NCI-H1048 (cell line): ENCODE measurements at places on chromosomes 16 and 17.

GRCh38 chr16:54945063-54945462 is 14.4 kb downstream of the IRX5 start:
- DNase-seq: no peak

- no peak for DNase-seq
Measured at GRCh38 chr16:24540602-24541210, 1.3 kb downstream of the RBBP6 start.

GRCh38 chr17:66971264-66971663 is 6.8 kb downstream of the CACNG4 start:
- no peak for DNase-seq

DNA sequence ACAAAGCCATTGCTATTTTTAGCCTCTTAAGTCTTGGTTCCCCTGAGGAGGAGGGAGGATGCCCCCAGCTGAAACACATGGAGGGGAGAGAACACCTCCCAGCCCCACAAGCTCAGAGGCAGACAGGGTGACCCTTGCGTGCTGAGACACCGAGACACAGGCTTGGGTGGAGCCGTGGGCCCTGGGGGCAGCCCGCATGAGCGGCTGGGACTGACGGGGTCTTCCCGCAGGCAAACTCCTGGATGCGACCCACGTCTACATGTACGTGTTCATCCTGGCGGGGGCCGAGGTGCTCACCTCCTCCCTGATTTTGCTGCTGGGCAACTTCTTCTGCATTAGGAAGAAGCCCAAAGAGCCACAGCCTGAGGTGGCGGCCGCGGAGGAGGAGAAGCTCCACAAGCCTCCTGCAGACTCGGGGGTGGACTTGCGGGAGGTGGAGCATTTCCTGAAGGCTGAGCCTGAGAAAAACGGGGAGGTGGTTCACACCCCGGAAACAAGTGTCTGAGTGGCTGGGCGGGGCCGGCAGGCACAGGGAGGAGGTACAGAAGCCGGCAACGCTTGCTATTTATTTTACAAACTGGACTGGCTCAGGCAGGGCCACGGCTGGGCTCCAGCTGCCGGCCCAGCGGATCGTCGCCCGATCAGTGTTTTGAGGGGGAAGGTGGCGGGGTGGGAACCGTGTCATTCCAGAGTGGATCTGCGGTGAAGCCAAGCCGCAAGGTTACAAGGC is 9.8 kb downstream of the SLC16A3 start:
- DNase-seq: no peak

- DNase-seq: no peak
Measured at GRCh38 chr17:34974794-34975785, 5.2 kb upstream of the LIG3 start.

DNA sequence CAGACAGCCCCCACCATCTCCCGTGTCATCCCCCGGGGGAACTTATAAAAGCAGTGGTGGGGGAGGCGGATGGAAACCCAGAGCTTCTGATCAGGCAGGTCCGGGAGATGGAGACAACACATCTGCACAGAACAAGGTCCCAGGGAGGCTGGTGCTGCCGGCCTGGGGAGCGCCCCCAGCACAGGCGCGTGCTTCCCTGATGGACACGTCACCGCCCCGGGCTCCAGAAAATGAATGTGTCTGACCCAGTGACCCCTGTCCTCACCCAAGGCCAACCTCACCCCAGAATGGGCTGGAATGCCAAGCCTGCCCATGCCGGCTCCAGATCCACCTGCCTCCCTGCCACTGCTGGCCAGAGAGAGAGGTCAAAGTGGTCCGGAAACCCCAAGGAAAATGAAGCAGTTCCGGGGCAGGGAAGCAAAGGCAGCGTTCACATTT is 12.5 kb downstream of the SLC7A5 start:
- DNase-seq: no peak

DNA sequence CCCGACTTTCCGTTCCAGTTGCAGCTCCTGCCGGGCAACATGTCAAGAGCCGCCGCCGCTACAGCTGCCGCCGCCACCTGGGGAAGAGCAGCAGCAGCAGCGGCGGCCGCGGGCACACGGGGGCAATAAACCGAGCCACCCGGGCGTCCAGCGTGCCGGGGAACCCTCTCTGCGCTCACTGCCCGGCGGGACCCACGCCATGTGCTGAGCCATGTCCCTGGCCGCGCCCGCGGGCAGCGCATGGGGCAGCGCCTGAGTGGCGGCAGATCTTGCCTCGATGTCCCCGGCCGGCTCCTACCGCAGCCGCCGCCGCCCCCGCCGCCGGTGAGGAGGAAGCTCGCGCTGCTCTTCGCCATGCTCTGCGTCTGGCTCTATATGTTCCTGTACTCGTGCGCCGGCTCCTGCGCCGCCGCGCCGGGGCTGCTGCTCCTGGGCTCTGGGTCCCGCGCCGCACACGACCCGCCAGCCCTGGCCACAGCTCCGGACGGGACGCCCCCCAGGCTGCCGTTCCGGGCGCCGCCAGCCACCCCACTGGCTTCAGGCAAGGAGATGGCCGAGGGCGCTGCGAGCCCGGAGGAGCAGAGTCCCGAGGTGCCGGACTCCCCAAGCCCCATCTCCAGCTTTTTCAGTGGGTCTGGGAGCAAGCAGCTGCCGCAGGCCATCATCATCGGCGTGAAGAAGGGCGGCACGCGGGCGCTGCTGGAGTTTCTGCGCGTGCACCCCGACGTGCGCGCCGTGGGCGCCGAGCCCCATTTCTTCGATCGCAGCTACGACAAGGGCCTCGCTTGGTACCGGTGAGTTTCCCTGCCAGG is 604 bp downstream of the HS3ST3B1 start:
- peak; percentile 41 for DNase-seq

GRCh38 chr17:13073018-13073417 is 55.2 kb upstream of the ELAC2 start:
- no peak for DNase-seq

GRCh38 chr16:84738255-84739038 is 38.6 kb downstream of the USP10 start:
- DNase-seq: peak; percentile 18

DNA sequence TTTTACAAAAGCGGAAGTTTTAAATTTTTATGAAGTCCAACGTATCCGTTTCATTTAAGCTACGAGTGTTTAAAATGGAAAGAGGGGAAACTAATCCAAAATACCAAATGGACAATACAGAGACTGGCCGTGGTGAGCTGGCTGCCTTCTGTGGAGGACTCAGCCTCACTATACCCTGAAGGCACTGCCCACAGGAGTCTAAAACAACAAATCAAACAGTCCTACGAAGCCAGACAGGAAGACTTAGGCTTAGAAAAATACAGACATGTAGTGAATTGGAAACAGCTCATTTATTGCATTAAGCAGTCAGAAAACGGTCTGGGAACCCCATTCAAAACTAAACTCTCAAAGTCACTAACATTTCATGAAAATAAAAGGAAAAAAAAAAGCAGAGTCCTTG is 75.1 kb downstream of the CYTH1 start:
- no peak for DNase-seq

DNA sequence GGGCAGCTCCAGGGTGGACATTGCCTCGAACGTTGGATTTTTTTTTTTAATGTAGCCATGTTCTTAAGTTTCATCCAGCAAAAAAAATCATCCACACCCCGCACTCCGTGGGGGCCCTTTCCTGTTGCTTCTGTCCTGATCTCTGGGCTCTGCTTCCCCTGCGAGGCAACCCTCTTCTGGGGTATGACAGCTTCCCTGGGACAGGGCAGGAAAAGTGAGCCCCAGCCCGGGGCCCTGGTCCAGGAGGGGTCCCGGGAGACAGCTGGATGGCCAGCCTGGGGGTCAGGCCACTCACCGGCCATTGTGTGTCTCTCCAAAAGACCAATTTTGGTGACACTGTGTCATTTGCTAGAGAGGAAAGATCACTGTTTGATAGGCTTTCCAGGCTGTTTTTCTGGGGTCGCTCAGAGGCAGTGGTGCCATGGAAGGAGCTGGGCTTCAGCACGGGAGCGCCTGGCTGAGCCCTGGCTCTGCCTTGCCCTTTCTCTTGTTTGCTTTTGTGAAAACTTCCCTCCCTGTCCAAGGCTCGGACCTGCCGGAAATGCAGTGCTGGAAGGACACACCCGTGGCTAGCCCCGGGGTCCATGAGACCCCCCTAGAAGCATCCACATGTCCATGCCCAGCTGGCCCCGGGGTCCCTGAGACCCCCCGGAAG is 41.0 kb upstream of the CHMP6 start:
- no peak for DNase-seq

- no peak for DNase-seq
Measured at GRCh38 chr16:89149386-89149785, 22.2 kb upstream of the CDH15 start.

- DNase-seq: no peak
Measured at GRCh38 chr16:59566446-59566845, 832.3 kb upstream of the GOT2 start.

DNA sequence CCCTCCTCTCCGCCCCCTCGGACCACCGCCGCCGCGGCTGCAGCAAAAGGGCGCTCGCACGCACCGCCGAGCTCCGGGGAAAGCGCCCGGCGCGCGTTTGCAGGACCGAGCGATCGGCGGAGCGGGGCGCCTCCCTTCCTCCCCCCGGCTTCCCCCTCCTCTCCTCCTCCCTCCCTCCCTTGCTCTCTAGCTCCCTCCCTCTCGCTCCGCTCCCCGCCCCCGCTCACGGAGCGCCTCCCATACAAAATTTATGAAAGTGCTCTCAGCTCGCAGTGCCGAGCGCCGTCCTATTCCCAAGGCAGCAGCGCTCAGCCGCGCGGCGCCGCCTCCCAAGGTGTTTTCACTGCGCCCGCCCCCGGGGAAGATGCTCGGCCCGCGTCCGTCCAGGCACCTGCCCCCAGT is at the start of gene RTN4RL1:
TSS of gene RTN4RL1 (minus strand) at position 115 of the 402 bp plus-strand sequence. CDS start 469 bp downstream, outside the sequence.
- DNase-seq: no peak

DNA sequence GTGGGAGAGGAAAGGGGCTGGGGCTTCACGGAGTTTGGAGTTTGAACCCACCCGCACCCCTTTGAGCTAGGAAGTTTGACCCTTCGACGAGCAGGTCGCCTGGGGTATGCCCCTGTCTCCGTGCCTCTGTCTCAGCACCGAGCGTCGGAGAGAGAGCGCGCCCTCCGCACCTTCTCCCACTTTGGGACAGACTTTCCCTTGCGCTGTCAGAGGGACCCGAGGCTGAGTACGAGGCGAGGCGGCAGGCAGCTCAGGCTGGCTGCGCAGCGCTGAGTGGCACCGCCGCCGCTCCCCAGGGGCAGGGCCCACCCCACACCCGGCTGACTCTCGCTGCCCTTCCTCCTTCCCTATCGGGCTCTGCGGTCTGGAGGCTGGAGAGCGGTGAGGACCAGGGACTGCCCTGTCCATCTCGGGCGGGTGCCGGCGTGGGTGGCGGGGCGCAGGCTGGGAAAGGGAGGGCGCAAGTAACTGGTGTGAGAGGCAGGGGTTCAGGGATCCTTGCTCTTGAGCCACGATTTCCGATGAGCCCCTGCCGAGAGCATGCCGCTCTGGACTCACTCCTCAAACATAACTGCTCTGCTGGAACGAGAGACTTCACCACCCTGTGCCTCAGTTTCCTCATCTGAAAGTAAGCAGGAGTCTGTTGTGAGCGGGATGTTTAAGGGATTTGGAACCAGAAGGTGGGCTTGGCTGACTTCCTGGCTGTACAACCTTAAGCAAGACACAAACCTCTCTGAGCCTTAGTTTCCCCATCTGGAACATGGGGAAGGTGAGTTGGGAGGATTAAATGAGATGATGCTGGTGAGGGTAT is 981 bp downstream of the BEAN1 start:
- no peak for DNase-seq

- no peak for DNase-seq
Measured at GRCh38 chr17:17856386-17856785, 19.6 kb upstream of the SREBF1 start.

DNA sequence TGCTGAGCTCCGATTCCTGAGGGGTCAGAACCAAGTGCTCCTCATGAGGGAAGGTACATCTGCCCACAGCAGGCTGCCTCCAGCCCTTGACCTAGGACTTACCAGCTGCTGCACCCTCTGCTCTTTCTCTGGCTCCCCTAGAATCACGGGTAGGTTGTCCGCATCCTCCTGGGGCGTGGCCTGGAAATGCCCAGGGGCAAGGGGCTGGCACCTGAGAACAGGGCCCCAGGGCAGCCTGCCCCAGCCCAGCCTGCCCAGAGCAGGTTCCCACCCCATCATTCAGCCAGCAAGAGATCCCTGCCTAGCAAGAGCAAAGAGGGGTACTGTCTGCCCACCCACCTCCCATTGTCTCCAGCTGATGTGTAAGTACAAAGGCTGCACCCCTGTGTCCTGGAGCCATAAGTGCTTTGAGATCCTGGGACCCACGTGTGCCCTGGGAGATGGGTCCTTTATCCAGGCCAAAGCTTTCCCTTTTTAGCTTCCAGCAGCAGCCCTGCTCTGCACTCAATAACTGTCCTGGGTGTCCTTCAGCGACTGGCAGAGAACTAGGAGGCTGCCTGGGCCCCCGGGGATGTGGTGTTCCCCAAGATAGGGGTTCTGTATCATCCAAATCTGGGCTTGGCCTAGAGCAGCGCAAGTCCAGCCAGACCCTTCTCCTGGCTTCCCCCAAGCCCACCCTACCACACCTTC is 5.1 kb downstream of the TSPOAP1 start:
- no peak for DNase-seq

DNA sequence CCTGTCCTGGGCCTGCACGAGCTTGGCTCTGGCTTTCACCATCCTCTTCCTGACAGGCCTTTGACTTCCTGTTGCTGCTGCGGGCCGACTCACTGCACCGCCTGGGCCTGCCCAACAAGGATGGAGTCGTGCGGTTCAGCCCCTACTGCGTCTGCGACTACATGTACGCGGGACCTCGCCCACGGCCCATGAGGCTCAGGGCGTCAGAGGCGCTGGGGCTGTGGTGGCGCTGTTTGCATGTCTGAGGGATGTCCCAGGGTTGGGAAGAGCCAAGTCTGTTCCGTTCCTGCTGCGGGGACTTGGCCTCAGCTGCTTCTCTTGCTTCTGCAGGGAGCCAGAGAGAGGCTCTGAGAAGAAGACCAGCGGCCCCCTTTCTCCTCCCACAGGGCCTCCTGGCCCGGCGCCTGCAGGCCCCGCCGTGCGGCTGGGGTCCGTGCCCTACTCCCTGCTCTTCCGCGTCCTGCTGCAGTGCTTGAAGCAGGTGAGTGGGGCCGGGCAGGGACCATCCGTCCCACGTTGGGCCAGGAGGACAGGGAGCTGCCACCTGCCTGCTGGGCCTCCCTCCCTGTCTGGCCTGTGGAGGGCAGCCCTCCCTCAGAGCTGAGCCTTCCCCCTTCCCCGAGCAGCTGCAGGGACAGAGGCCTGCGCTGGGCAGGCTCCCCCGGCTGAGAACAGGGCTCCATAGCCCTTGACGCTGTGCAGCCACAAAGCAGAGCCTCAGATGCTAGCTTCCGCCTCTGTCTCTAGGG is 23.8 kb downstream of the TSC2 start:
- no peak for DNase-seq

GRCh38 chr17:50037321-50038107 is 18.4 kb upstream of the ITGA3 start:
- no peak for DNase-seq
